SJSA1 (cell line): ENCODE measurements at places on chromosomes 11 and 22.

DNA sequence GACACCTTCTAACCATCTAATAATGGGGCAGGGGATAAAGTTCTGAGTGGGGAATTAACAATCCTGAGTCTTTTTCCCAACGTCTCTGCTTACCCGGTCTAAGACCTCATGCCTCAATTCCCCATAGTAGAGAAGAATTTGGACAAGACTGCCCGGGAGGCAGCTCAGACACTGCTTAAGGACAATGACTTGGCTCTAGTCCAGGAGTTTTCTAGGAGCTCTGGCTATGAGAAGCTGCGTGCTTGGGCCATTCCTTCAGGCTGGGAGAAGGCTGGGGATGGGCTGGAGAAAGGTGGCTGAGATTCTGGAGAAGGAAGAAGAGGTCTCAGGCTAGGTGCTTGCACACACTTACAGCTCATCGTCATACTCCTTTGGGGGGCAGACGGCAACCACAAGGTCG is 19.8 kb upstream of the ABCC8 start:
- H3K27me3 ChIP-seq: peaks cover 19% of the 10 kb centered on the region
- H3K4me3 ChIP-seq: no peak overlapping the region
- no peak for DNase-seq
- no peaks in the 10 kb centered on the region for H3K36me3 ChIP-seq

DNA sequence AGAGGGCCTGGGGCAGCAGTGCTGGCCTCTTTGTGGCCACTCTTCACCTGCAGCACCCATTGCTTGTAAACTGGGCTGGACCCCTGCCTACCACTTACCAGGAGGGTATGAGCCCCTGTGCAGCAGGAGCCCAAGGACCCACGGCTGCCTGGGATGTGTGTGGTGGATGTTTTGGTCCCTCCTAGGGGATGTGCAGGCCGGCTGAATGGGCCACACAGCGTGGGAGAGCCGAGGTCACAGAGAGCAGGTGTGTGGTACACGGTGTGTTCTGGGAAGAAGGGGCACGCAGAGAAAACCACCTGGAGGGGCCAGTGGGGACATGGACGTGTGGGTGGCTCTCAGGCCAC is 19.3 kb upstream of the GNB1L start:
- H3K36me3 ChIP-seq: peaks cover 52% of the 10 kb centered on the region
- no peak for DNase-seq
- H3K4me1 ChIP-seq: peaks cover 22% of the 10 kb centered on the region

- H3K4me3 ChIP-seq: no peak overlapping the region
- H3K27ac ChIP-seq: peak overlapping the region; percentile 77
- peak; percentile 92 for DNase-seq
- H3K36me3 ChIP-seq: peaks cover 37% of the 10 kb centered on the region
Measured at GRCh38 chr22:45688600-45689080, 17.0 kb downstream of the ATXN10 start.

GRCh38 chr22:37697538-37697835 is 639 bp downstream of the TRIOBP start:
- H3K4me3 ChIP-seq: no peak overlapping the region
- peaks cover 21% of the 10 kb centered on the region for H3K36me3 ChIP-seq
- no peak overlapping the region for H3K27ac ChIP-seq
- H3K27me3 ChIP-seq: no peaks in the 10 kb centered on the region
- DNase-seq: no peak
- H3K4me1 ChIP-seq: peaks cover 8% of the 10 kb centered on the region

GRCh38 chr11:61810671-61811175 is 6.1 kb downstream of the FADS1 start:
- H3K27me3 ChIP-seq: no peaks in the 10 kb centered on the region
- H3K36me3 ChIP-seq: peaks cover 79% of the 10 kb centered on the region
- DNase-seq: no peak
- no peak overlapping the region for H3K27ac ChIP-seq
- no peak overlapping the region for H3K4me3 ChIP-seq
- peaks cover 12% of the 10 kb centered on the region for H3K4me1 ChIP-seq

- no peaks in the 10 kb centered on the region for H3K4me1 ChIP-seq
- H3K36me3 ChIP-seq: no peaks in the 10 kb centered on the region
- no peak overlapping the region for H3K4me3 ChIP-seq
- peaks cover 26% of the 10 kb centered on the region for H3K27me3 ChIP-seq
- no peak overlapping the region for H3K27ac ChIP-seq
Measured at GRCh38 chr22:46142548-46143490, 7.5 kb upstream of the PPARA start.

GRCh38 chr11:15943418-15944197 is 412.7 kb downstream of the SOX6 start:
- no peak overlapping the region for H3K4me3 ChIP-seq
- no peak overlapping the region for H3K27ac ChIP-seq
- H3K36me3 ChIP-seq: no peaks in the 10 kb centered on the region
- no peaks in the 10 kb centered on the region for H3K27me3 ChIP-seq
- DNase-seq: no peak
- no peaks in the 10 kb centered on the region for H3K4me1 ChIP-seq

DNA sequence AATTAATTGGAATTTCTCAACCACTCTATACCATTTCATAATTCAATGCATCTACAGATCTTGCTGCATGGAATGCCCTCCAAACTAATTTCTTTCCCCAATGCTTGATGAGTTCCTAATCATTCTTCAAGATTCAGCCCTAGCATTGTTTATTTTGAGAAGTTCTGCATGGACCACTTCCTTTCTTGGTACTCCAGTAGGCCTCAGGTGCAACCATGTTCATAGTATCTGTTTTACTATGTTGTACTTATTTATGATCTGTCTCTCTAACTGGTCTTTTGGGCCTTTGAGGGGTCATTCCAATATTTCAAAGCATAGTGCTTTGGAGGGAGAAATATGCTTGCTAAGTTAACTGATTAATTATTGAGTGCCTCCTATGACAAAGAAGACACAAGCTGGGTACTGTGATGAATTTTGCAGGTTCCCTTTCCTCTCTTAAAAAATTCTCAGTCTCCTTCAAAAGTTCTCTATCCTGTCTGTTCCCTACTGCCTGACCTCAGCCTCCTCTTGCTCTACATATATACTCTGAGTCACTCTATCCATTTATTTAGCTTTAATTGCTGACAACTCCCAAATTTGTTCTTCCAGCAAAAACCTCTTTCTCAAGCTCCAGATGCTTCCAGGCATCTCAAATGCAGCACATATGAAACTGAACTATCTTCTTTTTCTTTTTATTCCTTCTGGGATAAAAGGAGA is 9.5 kb downstream of the MRPL17 start:
- H3K4me3 ChIP-seq: no peak overlapping the region
- H3K4me1 ChIP-seq: no peaks in the 10 kb centered on the region
- no peaks in the 10 kb centered on the region for H3K36me3 ChIP-seq
- no peak for DNase-seq
- H3K27ac ChIP-seq: no peak overlapping the region
